ENCODE measurements at places on chromosomes 16 and 17.

- DNase-seq: no peak
Measured at GRCh38 chr17:66712453-66712852, 122.5 kb upstream of the CACNG5 start.

DNA sequence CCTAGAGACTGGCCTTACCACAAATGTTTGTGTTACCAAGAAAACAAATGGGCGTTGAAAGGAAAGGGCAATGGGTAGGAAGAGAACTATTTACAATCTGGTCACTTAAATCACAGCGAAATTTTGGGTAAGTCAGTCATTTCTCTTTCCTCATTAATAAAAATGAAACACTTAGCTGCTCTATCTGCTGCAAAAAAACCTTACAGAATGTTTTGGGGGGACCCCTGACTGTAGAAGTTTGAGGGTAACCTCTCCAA lies 742 bp upstream of the NUTF2 start:
- no peak for DNase-seq

- no peak for DNase-seq
Measured at GRCh38 chr17:64497565-64498035, 746 bp upstream of the POLG2 start.

- DNase-seq: no peak
Measured at GRCh38 chr17:72515291-72516065, 394.7 kb downstream of the SOX9 start.
